ENCODE measurements at places on chromosomes 6 and 20. TPM values are rescaled to one million over a fixed set of nuclear protein-coding genes. Genes with fewer than 3 reads are reported as not detected.

GRCh38 chr6:45044086-45044485 lies 284.0 kb upstream of the RUNX2 start:
- H3K4me3 ChIP-seq, result no peak overlapping the region
- no peak overlapping the region for H3K27ac ChIP-seq
- no peak for DNase-seq

DNA sequence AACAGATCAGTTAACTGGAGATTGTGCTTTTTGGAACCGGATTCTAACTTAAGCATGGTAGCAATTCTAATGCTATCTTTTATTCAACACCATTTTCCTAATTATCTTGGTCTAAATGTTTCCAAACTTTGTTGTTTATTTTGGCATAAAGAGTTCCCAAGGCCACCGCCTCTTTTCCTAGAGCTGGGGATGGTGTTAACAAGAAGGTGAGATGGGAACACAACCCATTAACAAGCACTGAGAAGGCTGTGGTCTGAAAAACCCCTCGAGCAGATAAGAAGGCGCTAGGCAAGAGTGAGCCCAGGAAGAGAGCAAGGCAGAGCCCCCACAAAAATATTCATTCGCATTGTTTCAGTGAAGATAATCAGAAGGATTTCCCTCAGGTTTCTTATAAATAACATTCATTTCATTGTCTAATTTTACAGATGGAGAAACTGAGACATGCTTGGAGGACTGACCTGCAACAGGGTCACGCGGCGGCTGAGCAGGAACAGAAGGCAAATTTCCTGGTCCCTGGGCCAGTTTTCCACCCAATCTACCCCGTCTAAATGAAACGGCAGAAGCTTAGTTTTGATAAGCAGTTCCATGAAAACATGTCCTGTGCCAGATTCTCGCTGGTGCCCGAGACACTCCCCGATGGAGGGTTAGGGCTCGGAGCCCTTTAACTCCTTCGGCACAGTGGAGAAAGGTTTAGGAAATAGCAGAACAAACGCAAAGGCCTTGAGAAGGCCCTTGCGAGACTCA lies 155.6 kb downstream of the FOXC1 start:
- no peaks in the 10 kb centered on the region for H3K27me3 ChIP-seq
- H3K4me1 ChIP-seq, result peaks cover 9% of the 10 kb centered on the region
- H3K4me3 ChIP-seq, result no peak overlapping the region
- H3K27ac ChIP-seq, result no peak overlapping the region
- DNase-seq, result no peak
- no peaks in the 10 kb centered on the region for H3K36me3 ChIP-seq

DNA sequence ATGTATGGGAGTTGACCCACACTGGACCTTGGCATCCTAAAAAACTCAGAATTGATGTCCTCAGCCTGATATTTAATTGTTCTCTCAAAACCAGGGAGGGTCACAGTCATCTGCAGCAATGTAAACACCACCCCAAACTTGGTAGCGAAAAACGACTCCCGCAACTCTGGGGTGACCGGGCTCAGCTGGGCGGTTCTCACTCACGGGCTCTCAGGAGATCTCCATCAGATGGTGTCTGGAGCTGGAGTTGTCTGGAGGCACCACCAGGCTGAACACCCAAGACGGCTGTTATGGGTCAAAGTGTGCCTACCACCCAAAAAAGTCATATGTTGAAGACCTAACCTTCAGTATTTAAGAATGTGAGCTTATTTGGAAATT lies 50.9 kb upstream of the NXT1 start:
- no peak overlapping the region for H3K4me3 ChIP-seq
- no peak overlapping the region for H3K27ac ChIP-seq
- no peak for DNase-seq
- no peaks in the 10 kb centered on the region for H3K36me3 ChIP-seq

MICB gene
- 0.59 TPM for total RNA-seq

GRCh38 chr6:21947731-21948386 lies 349.0 kb downstream of the PRL start:
- H3K27me3 ChIP-seq, result no peaks in the 10 kb centered on the region
- H3K4me3 ChIP-seq, result no peak overlapping the region
- H3K4me1 ChIP-seq, result peaks cover 4% of the 10 kb centered on the region
- no peak overlapping the region for H3K27ac ChIP-seq

- DNase-seq, result no peak
- H3K36me3 ChIP-seq, result no peaks in the 10 kb centered on the region
- peaks cover 5% of the 10 kb centered on the region for H3K4me1 ChIP-seq
These were observed 7.9 kb downstream of the SNX14 start for GRCh38 chr6:85585741-85586140.

- DNase-seq, result no peak
- no peaks in the 10 kb centered on the region for H3K36me3 ChIP-seq
- H3K4me1 ChIP-seq, result no peaks in the 10 kb centered on the region
- no peak overlapping the region for H3K4me3 ChIP-seq
- H3K27me3 ChIP-seq, result no peaks in the 10 kb centered on the region
- H3K27ac ChIP-seq, result no peak overlapping the region
These were observed 164.7 kb upstream of the CHD6 start for GRCh38 chr20:41782730-41783406.

DNA sequence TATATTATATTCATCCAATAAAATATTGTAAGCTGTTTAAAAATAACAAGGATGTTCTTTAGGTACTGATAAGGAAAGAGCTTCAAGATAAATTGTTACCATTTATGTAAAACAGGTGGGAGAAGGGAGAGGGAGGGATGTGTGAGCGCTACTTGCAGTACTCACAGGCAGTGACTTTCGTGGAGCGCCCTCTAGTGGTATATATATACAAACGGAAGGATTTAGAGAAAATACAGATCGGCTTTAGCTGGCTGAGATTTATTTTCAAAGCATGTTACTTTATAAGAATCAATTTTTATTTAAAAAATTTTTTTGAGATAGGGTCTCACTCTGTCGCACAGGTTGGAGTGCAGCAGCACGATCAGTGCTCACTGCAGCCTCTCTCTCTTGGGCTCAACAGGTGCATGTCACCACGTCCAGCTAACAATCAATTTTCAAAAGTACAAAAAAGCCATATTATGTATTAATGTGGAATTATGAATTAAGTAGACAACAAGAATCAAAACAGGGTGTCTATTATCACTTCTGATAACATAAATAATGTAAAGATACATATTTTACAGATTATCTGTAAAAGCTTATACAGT lies 3.3 kb upstream of the MOG start:
- peaks cover 3% of the 10 kb centered on the region for H3K4me1 ChIP-seq
- no peaks in the 10 kb centered on the region for H3K27me3 ChIP-seq
- DNase-seq, result no peak
- H3K4me3 ChIP-seq, result no peak overlapping the region

DNAH8 gene
- total RNA-seq, result not detected

GRCh38 chr6:40287296-40287850 lies 299.8 kb downstream of the LRFN2 start:
- no peak for DNase-seq
- H3K4me1 ChIP-seq, result no peaks in the 10 kb centered on the region
- H3K4me3 ChIP-seq, result no peak overlapping the region
- no peaks in the 10 kb centered on the region for H3K36me3 ChIP-seq
- peaks cover 7% of the 10 kb centered on the region for H3K27me3 ChIP-seq

GRCh38 chr6:160386869-160387530 lies 38.8 kb downstream of the SLC22A3 start:
- peak overlapping the region; percentile 82 for H3K27ac ChIP-seq
- no peaks in the 10 kb centered on the region for H3K36me3 ChIP-seq
- DNase-seq, result peak; percentile 66
- H3K4me3 ChIP-seq, result no peak overlapping the region
- peaks cover 45% of the 10 kb centered on the region for H3K4me1 ChIP-seq

GRCh38 chr20:10306440-10307358 lies 88.1 kb downstream of the SNAP25 start:
- no peak for DNase-seq
- no peak overlapping the region for H3K27ac ChIP-seq
- no peak overlapping the region for H3K4me3 ChIP-seq

GRCh38 chr20:49054056-49054643 lies 8.0 kb downstream of the CSE1L start:
- H3K36me3 ChIP-seq, result no peaks in the 10 kb centered on the region
- peaks cover 7% of the 10 kb centered on the region for H3K4me1 ChIP-seq
- no peaks in the 10 kb centered on the region for H3K27me3 ChIP-seq

DNA sequence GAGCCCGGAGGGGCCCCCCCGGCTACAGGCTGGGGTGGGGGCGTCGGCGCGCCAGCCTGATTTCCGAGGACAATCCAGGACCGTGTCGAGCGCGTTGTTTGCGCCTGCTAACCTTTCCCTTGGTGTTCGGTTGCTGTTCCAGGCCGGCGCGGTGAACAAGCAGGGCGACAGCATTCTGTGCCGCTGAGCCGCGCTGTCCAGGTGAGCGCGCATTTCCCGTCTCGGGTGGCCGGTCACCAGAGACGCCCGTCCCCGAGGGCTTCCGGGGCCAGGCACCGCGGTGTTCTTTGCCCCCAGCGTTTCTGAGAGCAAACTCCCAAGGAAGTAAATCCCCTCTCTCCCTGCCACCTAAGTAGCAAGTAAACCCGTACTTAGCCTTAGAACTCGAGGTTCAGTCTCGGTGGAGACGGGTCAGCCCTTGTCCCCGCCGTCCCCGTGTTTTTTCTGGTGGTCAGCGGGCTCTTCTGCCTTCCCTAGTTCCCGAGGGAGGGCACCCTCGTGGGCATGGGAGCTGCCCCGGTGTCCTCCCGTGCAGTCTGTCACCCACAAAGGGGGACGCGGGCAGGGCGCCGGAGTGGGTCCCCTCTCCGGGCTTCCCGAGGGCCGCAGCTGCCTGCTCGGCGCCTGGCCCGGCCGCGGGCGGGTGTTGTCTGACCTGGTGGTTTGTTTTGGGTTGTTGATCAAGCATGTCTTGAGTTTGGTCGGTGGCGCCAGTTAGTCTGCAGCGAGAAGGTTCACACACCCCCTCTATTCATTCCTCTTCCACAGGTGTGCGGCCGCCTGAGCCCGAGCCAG lies 1.5 kb downstream of the ID4 start:
- DNase-seq, result no peak
- H3K4me1 ChIP-seq, result peaks cover 5% of the 10 kb centered on the region
- peak overlapping the region; percentile 61 for H3K27ac ChIP-seq
- peak overlapping the region; percentile 69 for H3K4me3 ChIP-seq
- no peaks in the 10 kb centered on the region for H3K27me3 ChIP-seq

RIPOR3 gene
- total RNA-seq, result 5.3 TPM

DNA sequence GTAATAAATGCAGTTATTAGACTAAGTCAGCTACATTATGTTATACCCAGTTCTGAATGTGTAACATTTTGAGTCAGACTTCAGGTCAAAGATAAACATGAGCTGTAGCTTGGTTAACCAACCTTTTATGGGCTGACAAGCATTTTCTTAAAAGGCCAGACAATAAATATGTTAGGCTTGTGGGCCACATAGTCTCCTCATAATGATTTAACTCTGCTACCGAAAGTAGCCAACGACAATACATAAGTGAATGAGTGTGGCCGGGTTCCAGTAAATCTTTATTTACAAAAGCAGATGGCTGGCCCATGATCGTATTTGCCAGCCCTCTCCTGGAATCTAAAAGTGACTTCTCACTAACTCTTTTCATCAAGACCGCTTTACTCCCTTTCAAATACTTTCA lies 49.9 kb downstream of the ATG5 start:
- peaks cover 8% of the 10 kb centered on the region for H3K36me3 ChIP-seq
- H3K27ac ChIP-seq, result no peak overlapping the region
- no peak for DNase-seq
- H3K4me3 ChIP-seq, result no peak overlapping the region
- no peaks in the 10 kb centered on the region for H3K4me1 ChIP-seq
- no peaks in the 10 kb centered on the region for H3K27me3 ChIP-seq

GRCh38 chr6:62236784-62237183 lies 49.2 kb downstream of the KHDRBS2 start:
- H3K4me3 ChIP-seq, result no peak overlapping the region
- H3K27ac ChIP-seq, result no peak overlapping the region

GRCh38 chr6:71011871-71012371 lies 55.1 kb upstream of the B3GAT2 start:
- no peak overlapping the region for H3K27ac ChIP-seq
- no peaks in the 10 kb centered on the region for H3K27me3 ChIP-seq
- no peaks in the 10 kb centered on the region for H3K36me3 ChIP-seq
- H3K4me1 ChIP-seq, result no peaks in the 10 kb centered on the region
- no peak overlapping the region for H3K4me3 ChIP-seq
